ENCODE measurements at places on chromosomes 2 and 18.

DNA sequence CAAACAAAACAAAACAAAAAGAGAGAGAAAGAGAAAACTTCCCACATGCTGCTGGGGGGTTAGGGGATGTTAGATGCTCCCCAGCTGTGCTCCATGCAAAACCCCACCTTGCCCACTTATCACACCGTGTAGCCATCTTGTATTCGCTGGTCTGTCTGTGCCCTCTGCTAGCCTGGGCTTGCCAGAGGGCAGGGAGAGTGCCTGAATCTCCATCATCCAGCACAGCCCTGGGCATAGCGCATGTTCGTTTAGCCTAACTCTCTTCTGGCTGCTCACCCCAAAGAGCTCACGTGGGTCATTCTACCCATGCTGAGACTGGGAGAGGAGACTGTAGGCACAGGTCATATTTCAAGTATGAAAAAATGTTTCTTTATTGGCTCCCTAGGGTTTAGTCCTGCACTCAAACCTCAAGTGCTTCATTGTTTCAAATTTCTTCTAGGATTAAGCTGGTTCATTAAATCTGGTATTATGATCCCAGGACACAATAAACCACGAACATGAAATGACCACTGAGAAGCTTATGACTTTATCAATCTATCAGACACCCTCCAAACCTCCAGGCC lies 100.5 kb downstream of the KCNF1 start:
- H3K27ac ChIP-seq: no peak overlapping the region
- DNase-seq: peak; percentile 1
- no peaks in the 10 kb centered on the region for H3K36me3 ChIP-seq
- no peaks in the 10 kb centered on the region for H3K4me1 ChIP-seq

DNA sequence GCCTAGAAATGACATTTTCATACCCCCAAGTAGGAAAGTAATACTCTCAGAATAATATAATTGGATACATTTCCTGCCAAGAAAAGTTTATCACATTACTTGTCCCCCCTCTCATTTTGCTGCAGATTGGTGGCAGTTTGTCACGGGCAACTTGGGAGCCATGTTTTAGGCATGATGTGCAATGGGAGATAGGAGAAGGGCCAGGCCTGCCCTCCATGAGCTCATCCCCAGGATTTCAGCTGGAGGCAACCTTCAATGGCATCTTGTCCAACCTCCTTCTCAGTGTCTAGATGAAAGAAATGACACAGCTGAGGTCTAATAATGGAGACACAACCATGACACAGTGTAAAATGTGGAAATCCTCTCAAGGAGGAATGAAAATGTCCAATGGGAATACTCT lies 11.4 kb upstream of the RAB31 start:
- no peaks in the 10 kb centered on the region for H3K36me3 ChIP-seq
- no peak for DNase-seq
- H3K27me3 ChIP-seq: no peaks in the 10 kb centered on the region
- H3K27ac ChIP-seq: no peak overlapping the region

DNA sequence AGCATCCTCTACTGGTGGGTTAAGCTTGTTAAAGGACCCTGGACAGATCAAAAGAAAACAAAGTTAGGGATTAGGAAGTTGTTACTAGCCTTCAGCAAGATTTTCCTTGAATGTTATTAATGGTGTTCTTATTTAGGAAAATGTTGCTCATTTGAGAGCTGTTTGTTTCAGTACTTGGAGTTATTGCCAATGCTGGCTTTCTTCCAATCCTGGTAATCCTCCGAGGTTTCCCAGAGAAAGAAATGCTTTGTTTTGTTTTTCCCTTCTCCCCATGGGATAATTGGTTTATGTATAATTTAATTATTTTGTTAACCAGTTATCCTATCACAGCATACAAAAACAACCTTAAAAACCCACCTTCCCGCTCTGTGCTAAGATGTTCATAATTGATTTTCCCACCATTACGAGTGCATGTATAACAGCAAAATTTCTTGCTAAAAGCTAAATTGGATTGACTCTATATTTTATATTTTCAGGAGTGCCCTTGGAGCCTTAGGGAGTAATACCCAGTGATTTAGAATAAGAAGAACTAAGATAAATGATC lies 79.8 kb downstream of the MGAT5 start:
- DNase-seq: no peak
- no peak overlapping the region for H3K4me3 ChIP-seq
- H3K27me3 ChIP-seq: no peaks in the 10 kb centered on the region
- H3K36me3 ChIP-seq: peaks cover 8% of the 10 kb centered on the region
- H3K27ac ChIP-seq: peak overlapping the region; percentile 5

DNA sequence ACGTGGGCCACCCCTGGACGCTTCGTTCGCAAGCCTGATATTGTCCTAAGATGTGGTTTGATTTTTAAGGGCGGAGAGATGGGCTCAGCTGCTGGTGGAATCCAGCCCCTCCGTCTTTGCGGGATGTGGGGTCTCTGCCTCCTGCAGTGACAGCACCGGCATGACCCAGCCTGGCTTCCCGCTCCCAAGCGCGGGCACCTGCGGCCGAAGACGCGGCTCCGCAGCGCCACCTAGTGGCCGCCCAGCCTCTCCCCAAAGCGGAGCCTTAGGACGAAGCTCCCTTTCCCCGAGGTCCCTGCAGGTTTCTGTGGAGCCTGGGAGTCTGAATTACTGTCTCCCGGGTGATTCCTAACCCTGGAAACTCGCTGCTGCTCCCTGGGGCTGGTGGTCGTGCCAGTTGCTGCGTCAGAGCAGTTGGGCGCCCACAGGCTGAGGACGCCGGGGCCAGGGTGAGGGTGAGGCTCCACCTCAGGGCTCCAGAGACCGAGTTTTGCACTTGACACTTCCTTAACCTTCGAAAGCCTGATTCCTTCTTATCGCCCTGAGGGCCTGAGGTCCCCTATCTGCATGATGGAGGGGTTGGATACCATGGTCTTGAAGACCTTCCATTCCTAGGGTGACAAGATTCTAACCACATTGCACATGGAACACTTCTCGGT lies 137.5 kb downstream of the TPO start:
- DNase-seq: peak; percentile 58
- no peaks in the 10 kb centered on the region for H3K36me3 ChIP-seq
- H3K4me1 ChIP-seq: peaks cover 7% of the 10 kb centered on the region
- H3K4me3 ChIP-seq: no peak overlapping the region

GRCh38 chr18:28466204-28466603 lies 289.3 kb upstream of the CDH2 start:
- no peak for DNase-seq
- H3K4me3 ChIP-seq: no peak overlapping the region
- H3K4me1 ChIP-seq: peaks cover 8% of the 10 kb centered on the region
- H3K27me3 ChIP-seq: no peaks in the 10 kb centered on the region
- H3K36me3 ChIP-seq: no peaks in the 10 kb centered on the region
- no peak overlapping the region for H3K27ac ChIP-seq

GRCh38 chr2:127000937-127001336 lies 102.2 kb downstream of the TEX51 start:
- no peak overlapping the region for H3K4me3 ChIP-seq
- H3K36me3 ChIP-seq: no peaks in the 10 kb centered on the region
- H3K27ac ChIP-seq: no peak overlapping the region
- peaks cover 11% of the 10 kb centered on the region for H3K4me1 ChIP-seq
- DNase-seq: no peak
- H3K27me3 ChIP-seq: no peaks in the 10 kb centered on the region

GRCh38 chr2:240353086-240353798 lies 82.2 kb upstream of the GPC1 start:
- no peak overlapping the region for H3K27ac ChIP-seq
- no peak for DNase-seq
- H3K4me1 ChIP-seq: peaks cover 29% of the 10 kb centered on the region
- H3K4me3 ChIP-seq: no peak overlapping the region
- H3K27me3 ChIP-seq: peaks cover 23% of the 10 kb centered on the region

- H3K27ac ChIP-seq: no peak overlapping the region
- H3K27me3 ChIP-seq: no peaks in the 10 kb centered on the region
- no peak for DNase-seq
These were observed 183.5 kb upstream of the OSR1 start for GRCh38 chr2:19541884-19542283.
